ENCODE measurements at places on chromosomes 6 and 20.

GRCh38 chr6:46862381-46862780 is 59.4 kb downstream of the ADGRF5 start:
- no peak for DNase-seq

DNA sequence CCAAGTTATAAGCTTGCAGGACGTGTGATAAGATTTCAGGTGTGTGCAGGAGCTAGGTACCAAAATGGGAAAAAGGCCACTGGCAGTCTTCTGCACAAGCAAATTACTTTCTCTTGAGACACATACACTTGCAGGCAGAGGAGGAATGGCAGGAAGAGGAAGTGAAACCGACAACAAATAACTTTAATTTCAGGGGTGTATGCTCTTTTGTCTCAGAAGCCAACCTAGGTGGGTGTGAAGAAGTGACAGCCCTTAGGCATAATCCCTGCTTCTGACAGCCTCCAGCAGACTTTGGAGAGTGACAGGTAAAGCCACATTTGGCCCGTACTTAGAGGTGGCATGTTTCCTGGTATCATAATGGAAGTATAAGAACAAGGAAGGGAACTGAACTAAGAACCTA is 118.8 kb upstream of the TRAF3IP2 start:
- DNase-seq: no peak

- no peak for DNase-seq
Measured at GRCh38 chr20:8244637-8245036, 112.6 kb downstream of the PLCB1 start.

- no peak for DNase-seq
Measured at GRCh38 chr6:85537055-85537494, 56.6 kb downstream of the SNX14 start.

DNA sequence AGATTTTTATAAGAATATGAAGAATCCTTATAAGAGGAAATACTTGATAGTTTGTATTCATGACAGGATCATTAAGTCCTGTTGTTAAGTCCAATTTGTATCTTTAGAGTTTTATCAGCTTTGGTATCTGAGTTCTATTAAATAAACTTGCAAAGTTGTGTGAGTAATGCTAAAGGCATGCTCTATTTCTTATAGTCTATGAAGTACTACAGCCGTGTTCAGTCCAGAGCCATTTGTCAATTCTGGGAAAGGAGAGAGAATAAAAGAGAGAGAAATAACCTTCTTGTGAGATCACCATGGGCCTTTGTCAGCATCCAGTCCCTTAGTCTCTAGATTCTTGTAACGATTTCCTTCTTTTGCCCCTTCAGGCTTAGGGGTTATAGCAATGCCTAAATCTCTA is 181.2 kb upstream of the POU3F2 start:
- no peak for DNase-seq

DNA sequence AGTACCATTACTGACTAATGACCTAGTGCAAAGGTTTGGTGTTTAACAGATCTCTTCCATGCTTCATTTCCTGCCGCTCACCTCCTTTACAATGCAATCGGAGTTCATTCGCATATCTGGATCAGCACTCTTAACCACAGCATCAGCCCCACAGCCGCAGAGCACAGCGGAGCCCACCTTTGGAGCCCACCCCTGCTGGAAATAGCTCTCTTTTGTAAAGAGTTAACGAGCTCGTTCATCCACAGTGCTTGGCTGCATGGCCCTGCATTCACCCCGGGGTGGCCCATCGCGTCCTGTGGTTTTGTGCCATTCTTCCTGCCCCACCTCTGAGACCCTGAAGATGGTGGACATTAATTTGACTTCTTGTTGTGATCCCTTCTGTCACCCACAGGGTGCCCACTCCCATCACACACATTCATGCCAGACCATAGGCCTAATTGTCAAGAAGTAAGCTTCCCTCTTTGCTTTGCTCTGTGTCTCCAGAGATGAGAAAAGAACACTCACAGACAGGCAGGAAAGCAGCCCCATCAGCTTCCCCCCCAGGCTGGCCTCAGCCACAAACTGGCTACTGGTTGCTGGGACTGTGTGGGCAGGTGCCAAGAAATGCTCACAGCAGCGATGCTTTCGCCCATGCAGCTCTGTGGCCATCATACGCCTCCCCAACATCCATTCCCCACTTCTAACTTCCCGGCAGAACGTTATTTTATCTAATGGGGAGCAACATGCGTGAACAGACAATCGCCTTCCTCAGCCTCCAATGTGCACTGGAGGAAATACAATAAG is 167.0 kb downstream of the LRFN2 start:
- no peak for DNase-seq
